ENCODE measurements at places on chromosomes 12 and 14.

GRCh38 chr12:25377469-25378177, 126.9 kb upstream of the KRAS start:
- DNase-seq, result peak; percentile 40

- DNase-seq, result no peak
Observed at GRCh38 chr12:47408171-47408871, 297.5 kb downstream of the RPAP3 start.

DNA sequence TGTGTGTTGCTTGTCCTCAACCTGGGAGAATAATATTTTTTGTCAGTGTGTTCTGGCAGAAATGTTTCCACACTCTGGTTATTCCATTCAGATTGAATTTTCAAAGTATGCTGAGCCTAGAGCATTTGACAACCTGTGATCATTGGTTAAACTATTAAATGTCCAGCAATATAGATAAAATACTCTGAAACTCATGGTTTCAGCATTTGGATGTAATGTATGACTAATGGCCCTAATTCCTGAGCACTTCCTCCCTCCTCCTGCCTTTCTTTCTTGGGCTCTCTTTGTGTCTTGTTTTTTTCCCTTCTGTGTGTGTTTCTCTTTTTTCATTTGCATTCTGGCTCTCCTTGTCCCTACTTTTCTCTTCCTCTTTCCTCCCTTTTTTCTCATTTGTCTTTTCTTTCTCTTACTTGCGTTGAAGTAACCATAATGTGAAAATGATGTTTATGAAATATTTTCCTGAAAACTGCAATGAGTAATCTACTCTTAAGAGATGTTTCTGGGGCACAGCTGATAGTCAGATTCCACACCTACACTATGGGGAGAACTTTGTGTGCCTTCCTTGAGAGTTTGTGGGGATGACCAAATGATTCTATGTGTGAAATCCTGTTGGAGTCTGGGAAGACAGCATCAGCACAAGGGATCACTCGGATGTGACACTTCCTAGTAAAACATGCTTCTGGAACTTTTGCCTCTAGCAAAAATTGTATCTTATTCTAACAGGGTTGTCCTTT, 74.6 kb downstream of the FRMD6 start:
- DNase-seq, result peak; percentile 23

DNA sequence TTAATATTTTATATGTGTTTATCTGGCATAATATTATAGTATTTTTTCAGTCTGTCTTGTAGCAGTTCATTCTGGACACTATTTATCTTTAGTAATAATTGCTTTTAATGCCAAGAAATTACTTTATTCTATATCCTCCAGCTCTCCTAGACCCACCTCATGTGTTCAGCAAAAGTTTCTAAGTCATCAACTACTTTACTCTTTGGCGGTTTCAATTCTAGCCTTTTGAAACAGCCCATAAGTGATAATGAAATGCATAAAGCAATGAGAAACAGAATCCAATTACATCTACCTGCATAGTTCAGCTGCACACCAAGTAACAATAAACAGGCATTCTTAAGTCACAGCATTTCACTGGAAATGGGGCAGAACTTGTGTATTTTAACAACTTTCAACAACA, 225.5 kb downstream of the SLC25A21 start:
- no peak for DNase-seq
